IMR-90 (cell line): ENCODE measurements at places on chromosomes 6 and 20. TPM values are rescaled to one million over a fixed set of nuclear protein-coding genes. Genes with fewer than 3 reads are reported as not detected.

GRCh38 chr6:167984144-167984719 lies 13.2 kb upstream of the KIF25 start:
- no peak for DNase-seq

- no peak for DNase-seq
These were observed 63.7 kb upstream of the CTNNBL1 start for GRCh38 chr20:37630166-37630565.

DNA sequence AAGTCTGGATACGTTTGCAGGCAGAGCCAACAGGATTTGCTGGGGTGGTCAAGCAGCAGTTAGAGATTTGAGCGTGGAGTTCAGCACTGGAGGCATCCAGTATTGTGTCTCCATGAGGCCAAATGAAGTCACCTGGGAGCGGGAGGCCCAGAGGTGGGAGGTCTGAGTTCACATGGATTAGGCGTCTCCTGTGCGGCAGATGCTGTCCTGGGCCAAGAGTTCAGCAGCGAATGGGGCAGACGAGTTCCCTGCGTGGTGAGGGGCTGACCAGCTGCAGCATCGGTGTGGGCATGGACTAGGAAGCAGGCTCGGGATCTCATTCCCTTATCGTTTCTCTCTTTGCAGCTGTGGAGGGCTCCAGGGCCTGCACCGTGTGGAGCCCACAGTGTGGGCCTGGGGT lies 66.2 kb downstream of the BCAS4 start:
- DNase-seq: no peak

DNA sequence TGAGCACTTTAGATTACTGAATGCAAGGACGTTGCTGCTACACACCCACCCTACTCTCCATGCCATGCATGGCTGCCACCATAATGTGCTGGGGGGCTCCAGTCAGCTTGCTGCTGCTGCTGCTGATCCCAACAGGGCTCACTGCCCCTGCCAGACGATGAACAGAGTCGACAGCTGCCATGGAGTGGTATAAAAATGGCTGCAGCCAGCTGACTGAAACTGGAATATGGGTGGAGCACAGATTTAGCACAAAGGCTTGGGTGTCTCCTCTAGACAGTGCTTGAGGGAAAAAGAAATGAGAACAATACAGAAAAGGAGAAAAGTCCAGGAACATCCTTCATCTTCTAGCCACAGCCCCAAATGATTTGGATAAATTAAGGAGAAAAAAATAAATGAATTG lies 150.7 kb downstream of the PDSS2 start:
- DNase-seq: no peak

The C6orf163 gene
- total RNA-seq: 0.90 and 1.7 TPM in 2 replicates

DNA sequence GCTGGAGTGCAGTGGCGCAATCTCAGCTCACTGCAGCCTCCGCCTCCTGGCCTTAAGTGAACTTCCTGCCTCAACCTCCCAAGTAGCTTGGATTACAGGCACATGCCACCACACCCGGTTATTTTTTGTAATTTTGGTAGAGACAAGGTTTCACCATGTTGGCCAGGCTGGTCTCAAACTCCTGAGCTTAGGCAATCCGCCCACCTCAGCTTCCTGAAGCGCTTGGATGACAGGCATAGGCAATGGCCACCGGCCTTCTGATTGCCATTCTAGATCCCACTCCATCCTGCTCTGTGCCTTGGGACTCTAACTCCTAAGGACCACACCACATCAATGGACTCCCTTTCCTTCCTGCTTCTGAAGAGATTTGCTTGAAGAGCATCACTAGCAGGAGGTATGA lies 60.6 kb downstream of the SEL1L2 start:
- DNase-seq: no peak

DNA sequence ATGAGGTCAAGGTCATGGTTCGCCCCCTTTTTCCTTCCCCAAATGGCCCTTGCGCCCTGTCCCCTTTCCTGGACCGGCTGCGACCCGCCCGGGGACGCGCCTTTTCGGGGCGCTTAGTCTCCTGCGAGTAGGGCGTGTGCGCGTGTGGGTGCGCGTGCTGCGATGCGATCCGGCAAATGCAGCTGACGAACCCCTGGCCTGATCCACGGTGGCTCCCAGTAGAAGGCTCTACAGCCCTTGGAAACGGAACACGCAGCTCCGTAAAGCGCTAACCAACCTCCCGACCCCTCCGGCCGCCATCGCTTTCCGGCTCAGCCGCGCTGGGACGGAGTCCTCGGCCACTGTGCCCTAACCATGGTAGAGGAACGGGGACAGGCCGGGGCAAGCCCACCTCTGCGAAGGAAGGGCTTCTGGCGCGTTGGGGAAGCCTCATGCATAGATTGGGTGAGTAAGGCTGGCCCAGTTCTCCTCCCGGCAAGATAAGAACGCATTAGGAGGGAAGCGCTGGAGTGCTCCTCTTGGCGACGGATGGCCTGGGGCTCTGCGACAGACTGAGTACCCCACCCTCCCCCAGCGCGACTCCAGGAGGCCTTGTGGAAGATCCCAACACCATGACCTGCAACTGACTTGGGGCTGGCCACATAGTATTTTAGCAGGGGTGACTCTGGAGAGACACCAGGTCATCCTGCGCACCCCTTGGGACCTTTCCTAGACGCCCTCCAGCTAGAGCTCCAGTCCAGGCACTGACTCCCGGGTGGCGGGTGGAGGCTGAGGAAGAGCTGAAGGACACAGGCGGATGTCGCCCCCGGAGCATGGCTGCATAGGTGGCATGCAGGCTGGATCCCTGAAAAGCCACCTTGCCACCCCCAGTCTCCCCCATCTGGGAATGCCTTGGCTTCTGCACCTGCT lies 1.1 kb upstream of the SLC4A11 start:
- no peak for DNase-seq

The CNKSR3 gene
- 15.0 and 15.8 TPM in 2 replicates for total RNA-seq

- DNase-seq: no peak
These were observed 21.9 kb downstream of the FBXL4 start for GRCh38 chr6:98925831-98926230.

DNA sequence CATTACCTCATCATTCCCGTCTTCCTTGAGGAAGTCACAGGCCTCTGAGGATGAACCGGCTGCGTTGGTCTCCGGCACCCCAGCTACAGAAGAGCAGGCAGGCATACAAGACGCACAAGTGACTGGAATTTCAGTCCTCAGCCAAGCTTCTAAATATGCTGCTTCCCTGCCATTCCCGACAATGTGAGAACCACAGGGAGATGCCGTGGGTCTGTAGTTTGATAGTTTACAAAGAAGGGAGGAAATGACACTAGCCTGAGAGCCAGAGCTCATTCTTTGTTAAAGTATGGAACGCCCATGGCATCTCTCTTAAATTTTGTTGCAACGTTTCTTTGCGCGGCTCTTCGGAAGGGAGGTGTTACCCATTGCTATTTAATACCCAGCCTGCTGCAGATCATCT lies 25.7 kb downstream of the HEBP2 start:
- DNase-seq: peak; percentile 15

The MICB gene
- total RNA-seq: 11.1 and 11.7 TPM in 2 replicates

- no peak for DNase-seq
These were observed 26.4 kb downstream of the ZNF391 start for GRCh38 chr6:27414996-27415395.

DNA sequence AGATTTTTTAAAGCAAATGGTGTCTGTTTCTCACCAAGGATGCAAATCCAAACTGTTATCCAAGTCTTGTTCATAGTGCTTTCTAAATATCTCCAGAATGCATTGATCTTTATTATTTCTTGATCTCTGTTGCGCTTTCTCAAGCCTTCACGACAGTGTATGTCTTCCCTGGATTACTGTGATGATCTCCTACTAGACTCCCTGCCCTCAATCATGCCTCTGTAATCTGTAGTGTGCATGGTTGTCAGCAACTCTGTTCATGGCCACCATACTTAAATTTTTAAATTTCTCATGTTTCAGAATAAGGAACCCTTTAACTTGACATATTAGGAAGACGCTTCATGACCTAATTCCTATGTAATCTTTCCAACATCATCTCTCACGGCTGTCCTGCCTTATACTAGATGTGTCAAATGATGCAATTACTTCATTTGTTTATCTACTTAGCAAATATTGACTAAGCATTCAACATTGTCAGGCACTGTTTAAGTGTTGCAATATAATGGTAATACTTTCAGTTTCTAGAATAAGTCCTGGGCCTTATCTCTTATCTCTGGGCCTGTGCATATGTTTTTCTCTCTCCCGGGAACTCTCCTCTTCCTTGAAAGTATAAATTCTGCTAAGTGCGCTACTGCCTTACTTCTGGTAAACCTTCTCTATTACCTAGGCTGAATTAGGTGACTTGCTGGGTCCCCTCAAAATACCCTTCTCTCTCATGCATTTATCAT lies 25.6 kb upstream of the AHI1 start:
- peak; percentile 87 for DNase-seq

DNA sequence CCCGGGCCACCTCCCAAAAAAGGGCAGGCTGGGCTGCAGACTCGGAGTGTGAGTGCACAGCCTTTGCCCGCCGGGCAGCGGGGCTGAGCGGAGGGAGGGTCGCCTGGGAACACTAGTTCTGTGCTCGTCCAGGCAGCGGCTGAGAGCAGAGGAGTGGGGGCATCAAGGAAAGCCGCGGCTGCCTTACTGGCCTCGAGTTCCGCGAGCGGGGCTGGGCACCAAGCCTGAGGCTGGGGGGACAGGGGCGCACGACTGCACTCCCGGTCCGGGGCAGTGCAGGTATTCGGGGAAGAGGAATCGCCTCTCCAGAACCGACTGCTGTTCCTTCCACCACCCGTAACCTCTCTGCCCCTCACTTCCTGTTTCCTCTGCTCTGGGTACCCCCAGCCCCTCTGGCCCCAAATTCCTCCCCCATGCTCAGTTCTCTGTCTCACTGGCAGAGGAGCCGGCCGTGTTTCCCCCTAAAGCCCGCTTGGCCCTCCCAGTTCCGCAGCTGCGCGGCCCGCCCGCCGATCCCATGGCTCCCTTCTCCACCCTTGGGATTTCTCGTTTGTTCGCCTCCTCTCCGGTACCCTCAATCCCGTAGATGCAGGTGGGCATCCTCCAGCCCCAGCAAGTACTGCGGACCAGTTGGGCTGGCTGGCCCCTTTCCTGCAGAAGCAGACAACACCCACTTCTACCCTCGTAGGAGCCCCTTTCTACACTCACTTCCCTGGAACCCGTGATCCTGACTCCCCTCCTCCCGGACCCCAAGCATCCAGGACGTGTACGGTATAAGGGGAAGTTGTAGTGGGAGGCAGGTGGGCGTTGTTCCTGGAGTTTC lies 5.1 kb downstream of the RING1 start:
- no peak for DNase-seq

DNA sequence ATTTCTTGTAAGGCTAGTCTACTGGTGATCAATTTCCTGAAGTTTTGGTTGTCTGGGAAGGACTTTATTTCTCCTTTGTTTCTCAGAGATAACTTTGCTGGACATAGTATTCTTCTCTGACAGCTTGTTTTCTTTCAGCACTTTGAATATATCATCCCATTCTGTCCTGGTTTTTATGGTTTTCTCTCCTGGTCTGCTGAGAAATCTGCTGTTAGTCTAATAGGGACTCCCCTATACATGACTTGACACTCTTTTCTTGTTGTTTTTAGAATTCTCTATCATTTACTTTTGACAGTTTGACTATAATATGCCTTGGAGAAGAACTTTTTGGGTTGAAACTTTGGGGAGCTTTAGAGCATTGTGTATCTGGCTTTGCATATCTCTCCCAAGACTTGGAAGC lies 112.5 kb downstream of the PRL start:
- no peak for DNase-seq

DNA sequence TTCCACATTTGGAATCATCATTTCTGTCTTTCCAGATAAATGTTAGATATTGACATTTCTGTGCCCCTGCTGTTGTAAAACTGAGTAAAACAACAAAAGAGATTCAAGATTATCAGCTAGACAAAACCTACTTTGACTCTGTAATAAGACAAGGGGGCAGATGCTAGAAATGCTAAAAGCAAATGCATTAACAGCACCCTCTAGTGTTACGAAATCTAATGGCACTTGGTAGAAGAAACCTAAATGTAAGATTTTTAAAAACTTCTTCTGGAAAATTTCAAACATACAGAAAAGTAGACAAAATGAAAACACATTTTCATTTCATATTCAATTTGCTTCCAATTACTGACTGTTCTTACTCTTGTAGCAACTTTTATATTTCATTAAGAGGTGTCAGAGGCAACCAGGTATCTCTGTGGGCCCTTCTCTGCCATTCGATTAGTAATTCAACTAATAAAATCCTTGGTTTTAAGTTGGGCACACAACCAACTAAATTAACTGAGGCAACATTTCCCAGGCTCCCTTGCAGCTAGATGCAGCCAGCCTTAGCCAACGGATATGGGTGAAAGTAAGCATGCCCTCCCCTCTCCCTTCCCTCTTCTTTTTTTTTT lies 45.0 kb downstream of the SLC23A2 start:
- DNase-seq: peak; percentile 75

The AVP gene
- total RNA-seq: not detected in 2 replicates

DNA sequence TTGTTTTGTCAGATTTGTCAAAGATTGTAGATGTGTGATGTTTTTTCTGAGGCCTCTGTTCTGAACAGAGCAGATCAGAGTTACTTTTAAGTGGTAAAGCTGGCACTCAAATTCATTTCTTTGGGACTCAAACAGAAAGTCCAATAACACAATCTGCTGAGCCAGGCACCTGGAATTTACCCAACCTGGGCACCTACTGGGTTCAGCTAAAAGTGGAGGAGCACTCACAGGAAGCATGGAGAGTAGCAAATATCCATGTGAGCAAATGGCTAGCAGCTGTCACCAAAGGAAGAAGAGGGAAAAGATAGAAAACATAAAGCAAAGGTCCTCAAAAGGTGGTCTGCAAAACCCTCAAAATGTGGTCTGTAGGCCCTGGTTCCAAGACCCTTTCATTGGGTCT lies 116.8 kb downstream of the FIG4 start:
- no peak for DNase-seq

DNA sequence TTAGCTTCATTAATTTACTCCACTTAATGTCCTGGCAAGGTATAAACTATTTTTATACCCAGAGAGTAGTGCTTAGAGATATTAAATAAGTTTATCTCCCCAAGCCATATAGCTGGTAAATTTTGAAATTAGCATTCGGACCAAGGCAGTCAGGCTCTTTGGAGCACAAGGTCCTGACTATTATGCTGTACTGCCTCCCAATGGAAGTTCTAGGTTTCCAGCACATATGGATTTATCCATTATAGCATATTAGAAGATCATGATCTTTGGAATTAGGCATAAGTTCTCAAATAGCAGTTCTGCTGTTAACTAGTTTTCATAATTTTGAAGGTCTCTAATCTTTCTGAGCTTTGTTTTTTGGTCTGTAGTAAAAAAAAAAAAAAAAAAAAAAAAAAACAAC lies 835.3 kb upstream of the EPHA7 start:
- DNase-seq: no peak

DNA sequence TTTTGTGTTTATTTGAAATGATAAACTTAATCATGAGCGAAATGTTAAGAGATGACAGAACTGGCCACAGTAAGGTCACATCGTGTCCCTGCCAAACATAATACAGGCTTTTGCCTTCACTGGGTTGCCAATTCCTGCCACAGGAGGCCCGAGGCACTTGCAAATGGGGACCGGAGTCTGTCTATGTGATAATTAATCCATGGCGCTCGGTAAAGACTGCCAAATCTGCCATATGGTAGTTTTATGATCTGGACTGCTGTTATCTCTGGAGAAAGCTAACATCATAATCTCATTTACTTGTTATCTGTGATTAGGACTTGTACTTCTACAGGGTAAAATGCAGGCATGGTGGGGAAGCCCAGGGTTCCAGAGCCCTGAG lies 170.5 kb upstream of the TSHZ2 start:
- DNase-seq: no peak

GRCh38 chr6:1901556-1901955 lies 291.8 kb downstream of the FOXC1 start:
- peak; percentile 88 for DNase-seq
